ENCODE measurements at places on chromosomes 2 and 18.

GRCh38 chr2:141565597-141565996, 565.2 kb downstream of the LRP1B start:
- DNase-seq = no peak

DNA sequence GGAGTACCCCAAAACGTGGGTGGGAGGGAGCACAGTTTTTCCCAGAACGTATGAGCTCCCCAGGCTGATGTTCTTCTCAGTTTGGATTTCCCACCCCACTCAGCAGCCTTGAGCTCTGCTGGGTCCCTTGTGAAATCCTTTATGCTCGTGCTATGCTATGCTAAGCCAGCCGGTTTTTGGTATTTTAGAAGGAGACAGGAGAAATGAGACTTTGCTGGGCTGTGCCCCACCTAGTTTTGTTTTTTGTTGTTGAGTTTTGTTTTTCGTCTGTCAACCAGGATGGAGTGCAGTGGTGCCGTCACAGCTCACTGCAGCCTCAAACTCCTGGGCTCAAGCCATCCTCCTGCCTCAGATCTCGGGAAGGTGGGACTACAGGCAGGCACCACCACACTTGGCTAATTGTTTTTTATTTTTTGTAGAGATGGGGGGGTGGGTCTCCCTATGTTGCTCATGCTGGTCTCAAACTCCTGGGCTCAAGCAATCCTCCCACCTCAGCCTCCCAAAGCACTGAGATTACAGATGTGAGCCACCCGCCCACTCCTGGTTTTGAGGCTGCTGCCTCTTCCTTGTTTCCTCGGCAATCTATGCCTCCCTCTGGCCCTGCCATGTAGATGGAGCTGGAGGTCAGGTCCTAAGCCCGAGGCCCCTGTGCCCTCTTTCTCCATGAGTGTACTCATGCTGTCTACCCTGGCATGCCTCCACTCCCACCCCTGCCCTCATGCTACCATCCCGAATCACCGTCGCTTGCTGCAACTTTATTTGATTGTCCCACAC, 17.5 kb upstream of the MGAT4A start:
- no peak for DNase-seq

DNA sequence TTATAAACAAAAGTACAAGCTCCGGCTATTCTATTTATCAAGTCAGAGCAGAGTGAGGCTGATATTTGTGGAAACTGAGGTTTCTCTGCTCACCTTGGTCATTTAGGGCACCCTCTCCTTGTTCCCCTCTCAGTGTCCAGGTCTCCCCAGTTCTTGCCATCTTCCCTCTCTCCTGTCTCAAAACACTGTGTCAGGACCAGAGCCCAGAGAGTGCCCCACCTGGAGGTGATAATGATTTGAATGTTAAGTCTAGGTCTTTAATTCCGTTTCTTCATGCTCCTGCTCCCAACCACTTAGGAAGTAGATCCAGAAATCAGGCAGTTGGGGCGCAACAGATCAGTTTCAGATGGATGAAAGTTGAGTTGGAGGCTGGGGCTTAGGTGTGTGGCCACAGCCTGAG, 9.2 kb upstream of the ADCY3 start:
- DNase-seq = no peak

- DNase-seq = no peak
Measured at GRCh38 chr2:162838136-162838497, 450 bp downstream of the KCNH7 start.

GRCh38 chr2:224211181-224211480, 172.0 kb upstream of the SERPINE2 start:
- no peak for DNase-seq

- DNase-seq = no peak
Measured at GRCh38 chr2:106343274-106343673, 124.9 kb downstream of the RGPD3 start.

GRCh38 chr2:239464166-239465016, 63.6 kb upstream of the HDAC4 start:
- DNase-seq = no peak

GRCh38 chr2:233822781-233823730, 31.3 kb downstream of the HJURP start:
- no peak for DNase-seq

- DNase-seq = no peak
Measured at GRCh38 chr18:53753601-53754000, 470.9 kb downstream of the MBD2 start.

GRCh38 chr2:10271509-10271908, 31.2 kb upstream of the HPCAL1 start:
- no peak for DNase-seq

DNA sequence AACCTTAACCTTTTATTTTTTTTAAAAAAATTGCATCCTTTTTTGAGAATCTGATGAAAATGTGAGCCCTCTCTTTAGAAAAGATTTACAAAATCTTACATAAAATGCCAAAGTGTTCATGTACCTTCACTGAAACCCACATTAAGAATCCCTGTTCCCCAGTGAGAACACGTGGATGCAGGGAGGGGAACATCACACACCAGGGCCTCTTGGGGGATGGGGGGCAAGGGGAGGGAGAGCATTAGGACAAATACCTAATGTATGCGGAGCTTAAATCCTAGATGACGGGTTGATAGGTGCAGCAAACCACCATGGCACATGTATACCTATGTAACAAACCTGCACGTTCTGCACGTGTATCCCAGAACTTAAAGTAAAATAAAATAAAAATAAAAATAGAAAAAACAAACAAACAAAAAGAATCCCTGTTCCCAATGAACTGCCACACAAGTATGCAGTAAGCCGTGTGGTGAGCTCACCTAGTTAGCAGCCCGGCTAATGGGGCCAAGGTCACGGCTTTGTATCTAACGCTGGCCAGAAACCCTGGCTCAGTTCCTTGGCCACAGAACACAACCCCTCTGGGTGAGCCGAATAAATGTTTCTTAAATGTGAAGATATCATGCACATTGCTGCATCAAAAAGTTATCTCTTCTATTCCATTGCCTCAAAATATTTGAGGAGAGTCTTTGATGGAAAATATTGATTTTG, 41.4 kb downstream of the CHST9 start:
- DNase-seq = no peak

GRCh38 chr2:503288-503999, 173.8 kb downstream of the TMEM18 start:
- no peak for DNase-seq

GRCh38 chr2:126835831-126836230, 62.9 kb upstream of the TEX51 start:
- DNase-seq = no peak

DNA sequence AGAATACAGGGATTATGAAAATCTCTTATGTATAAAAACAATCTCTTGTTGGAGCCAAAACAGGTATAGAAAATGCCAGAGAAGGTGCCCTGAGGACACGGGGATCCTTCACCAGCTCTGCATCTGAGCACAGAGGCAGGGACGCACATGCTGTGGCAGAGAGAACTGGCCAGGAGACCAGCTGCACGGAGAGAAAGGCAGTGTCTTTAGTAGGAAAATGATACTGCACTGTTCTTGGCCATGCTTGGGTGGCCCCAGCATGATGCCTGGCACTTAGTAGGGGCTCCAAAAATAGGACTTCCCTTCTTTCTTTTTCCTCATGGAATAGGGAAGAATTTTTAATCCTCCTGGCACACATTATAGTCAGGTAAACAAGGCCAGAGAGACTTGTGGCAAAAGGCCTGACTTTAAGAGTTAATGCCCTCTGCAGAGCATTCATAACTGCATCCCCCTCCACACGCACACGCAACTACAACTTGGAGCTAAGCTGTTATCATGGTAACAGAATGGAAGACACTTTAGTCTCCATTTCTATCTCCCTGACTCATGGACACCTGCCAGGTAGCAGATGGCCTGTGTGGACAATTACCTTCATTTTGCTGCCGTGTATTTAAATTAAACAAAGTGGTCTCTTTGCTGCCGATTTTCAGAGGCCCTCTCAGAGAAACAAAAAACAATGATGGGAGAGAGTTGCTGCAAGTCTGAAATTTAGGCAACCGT, 59.7 kb upstream of the DNMT3A start:
- no peak for DNase-seq

- no peak for DNase-seq
Measured at GRCh38 chr18:36274083-36274715, 23.3 kb upstream of the FHOD3 start.

- no peak for DNase-seq
Measured at GRCh38 chr2:142693171-142693950, 184.1 kb upstream of the KYNU start.

DNA sequence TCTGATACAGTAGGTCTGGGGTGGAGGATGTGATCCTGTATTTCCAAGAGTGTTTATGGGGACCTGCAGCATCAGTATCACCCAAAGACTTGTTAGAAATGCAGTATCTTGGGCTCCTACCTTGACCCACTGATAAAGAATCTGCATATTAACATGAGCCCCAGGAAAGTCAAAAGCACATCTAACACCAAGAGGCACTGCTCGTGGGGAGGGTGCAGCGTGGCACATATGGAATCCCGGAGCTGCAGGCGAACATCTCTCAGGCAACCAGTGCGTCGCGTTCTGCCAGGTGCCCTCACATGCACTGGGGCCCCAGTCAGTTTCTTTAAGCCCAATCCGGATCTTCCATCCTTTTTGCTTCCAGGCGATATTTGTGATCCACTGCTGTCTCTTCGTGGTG, 41.3 kb upstream of the ASB18 start:
- no peak for DNase-seq

DNA sequence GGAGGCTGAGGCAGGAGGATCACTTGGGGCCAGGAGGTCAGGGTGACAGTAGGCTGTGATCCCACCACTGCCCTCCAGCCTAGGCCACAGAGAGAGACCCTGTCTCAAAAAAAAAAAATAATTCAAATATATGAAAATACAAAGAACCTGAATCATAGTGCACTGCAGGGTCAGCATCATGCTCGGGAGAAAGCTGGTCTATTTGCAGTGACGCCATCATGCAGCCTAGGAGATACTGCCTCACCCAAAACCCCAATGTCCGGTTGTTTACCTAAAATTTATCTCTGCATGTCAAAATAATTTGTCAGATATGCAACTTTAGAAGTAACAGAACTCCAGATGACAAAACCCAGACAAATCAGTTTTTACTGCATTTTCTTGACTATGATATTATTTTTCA, 61.5 kb upstream of the ALKAL2 start:
- DNase-seq = no peak

- no peak for DNase-seq
Measured at GRCh38 chr2:30511122-30512083, 64.4 kb downstream of the LCLAT1 start.

GRCh38 chr2:71950256-71951082, 197.2 kb downstream of the CYP26B1 start:
- no peak for DNase-seq

DNA sequence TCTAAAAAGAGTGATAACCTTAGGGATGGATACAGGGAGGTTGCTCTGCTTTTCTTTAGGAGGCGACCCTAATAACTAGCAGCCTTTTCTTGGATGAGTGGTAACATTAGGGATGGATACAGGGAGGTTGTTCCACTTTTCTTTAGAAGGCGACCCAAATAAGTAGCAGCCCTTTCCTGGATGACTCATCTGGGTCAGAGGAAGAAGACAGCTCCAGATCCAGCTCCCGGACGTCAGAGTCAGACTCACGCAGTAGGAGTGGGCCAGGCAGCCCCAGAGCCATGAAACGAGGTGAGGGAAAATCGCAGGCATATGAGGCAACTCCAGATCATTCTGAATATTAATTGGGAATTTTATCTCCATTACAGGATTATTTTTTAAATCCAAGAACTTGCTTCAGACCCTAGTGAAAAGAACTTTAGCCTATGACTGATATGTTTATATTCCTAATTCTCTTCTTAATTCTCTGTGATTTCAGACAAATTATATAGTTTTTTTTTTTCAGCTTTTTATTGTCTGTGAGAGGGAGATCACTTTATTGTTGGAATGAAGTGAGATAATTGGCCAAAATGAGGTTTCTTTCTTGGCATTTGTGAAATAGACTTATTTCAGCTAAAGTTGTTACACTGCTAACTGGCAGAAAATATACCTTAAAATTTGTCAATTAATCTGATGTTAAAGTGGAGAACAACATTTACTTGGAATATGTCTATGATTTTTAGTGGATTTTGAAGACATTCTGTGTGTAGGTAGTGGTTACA, 31.2 kb upstream of the C1GALT1C1L start:
- no peak for DNase-seq

- no peak for DNase-seq
Measured at GRCh38 chr2:8087480-8087840, 594.4 kb upstream of the ID2 start.

- DNase-seq = no peak
Measured at GRCh38 chr2:24179683-24180082, 4.8 kb downstream of the FAM228A start.

DNA sequence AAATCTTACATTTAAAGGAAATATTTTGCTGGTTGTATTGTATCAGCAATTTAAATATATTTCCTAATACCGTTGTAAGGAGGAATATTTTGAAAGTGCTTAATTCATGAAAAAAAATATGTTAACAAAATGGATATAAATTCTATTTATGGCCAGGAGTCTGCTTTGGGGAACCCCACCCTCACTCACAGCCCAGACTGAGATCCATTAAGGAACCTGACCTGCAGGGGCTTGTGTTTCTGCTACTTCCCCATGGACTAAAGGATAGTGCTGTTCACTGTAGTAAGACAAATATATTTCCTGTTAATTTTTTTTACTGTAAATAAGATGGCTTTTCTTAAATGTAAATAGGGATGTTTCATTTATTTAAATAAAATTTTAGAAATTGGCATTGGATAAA, 221.9 kb upstream of the COL3A1 start:
- DNase-seq = no peak

GRCh38 chr18:39113790-39114189, 1548.2 kb upstream of the CELF4 start:
- DNase-seq = no peak

GRCh38 chr2:184203661-184204060, 394.7 kb upstream of the ZNF804A start:
- DNase-seq = no peak

- DNase-seq = no peak
Measured at GRCh38 chr2:45494275-45494977, 116.6 kb downstream of the SRBD1 start.

- no peak for DNase-seq
Measured at GRCh38 chr2:72008608-72009007, 139.1 kb downstream of the CYP26B1 start.

DNA sequence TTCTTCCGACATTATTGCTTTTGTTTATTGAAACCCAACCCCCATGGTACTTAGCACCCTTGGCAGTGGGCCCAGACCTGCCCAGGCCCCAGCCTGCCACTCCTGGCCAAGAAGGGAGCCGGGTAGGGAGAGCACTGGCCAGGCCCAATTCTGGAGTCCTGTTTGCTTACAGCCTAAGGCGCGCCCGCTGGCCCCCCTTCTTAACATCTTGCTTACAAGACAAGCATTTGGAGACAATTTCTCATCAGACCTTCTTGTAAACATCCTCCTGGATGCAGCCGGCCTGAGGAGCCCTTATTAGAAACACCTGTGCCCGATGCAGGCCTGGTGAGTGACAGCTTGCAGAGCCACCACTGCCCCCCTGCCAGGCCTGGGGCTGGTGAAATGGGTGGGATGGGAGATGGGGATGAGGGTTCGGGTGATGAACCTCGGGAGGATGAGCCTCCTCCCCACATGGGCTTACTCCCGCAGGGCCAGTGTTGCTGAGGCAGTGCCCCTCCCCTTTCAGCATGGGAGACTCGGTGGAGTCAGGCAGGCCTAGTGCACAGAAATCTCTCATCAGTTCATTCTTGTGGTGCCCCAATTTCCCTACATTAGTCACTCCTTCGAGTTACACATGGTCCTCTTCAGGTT, 217.5 kb downstream of the CYP26B1 start:
- DNase-seq = no peak

- DNase-seq = no peak
Measured at GRCh38 chr2:128252501-128252900, 66.2 kb downstream of the HS6ST1 start.

GRCh38 chr2:30758191-30758651, 49.0 kb downstream of the CAPN13 start:
- no peak for DNase-seq

- no peak for DNase-seq
Measured at GRCh38 chr2:237185553-237185925, 99.8 kb downstream of the COPS8 start.

Data from stimulated activated CD4-positive, alpha-beta T cell treated with anti-CD3 and anti-CD28 coated beads, Interleukin-15, amount 100 ng/mL, for 1 hour (primary cell).